ENCODE measurements at places on chromosomes 4 and X.

- DNase-seq: peak; percentile 85
Measured at GRCh38 chrX:76148753-76149152, 24.1 kb upstream of the PBDC1 start.

GRCh38 chrX:30938295-30938694 lies 49.2 kb upstream of the TAB3 start:
- no peak for DNase-seq

DNA sequence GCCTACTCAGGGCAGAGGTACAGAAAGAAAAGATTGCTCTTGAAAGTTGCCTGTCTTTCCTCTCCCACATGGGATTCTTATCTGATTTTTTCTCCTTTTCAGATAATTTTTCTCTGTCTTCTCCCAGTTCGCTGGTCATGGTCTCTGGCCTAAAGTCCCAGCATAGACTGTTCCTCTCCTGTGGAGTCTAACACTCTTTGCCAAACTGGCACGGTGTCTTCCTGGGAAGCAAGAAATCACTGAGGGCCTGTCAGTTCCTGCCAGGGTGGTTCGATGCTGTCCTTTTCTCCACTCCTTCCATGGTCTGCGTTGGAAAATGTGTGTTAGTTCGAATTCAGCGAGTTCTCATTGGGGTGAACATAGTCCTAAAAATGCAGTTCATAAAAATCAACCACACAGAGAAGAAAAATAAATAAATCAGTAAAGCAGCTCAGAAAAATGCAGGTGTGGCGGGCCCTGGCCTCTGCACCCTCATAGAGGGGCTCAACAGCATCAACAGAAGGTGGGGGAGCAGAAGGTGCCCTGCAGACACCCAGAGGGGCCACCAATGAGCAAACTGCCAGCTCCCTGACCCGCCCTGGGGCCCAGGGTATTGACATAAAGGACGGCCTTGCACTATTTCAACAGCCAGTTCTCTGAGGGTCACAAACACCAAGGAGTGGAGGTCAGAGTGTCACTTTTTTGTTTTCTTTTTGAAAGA lies 2.1 kb downstream of the RGN start:
- no peak for DNase-seq

DNA sequence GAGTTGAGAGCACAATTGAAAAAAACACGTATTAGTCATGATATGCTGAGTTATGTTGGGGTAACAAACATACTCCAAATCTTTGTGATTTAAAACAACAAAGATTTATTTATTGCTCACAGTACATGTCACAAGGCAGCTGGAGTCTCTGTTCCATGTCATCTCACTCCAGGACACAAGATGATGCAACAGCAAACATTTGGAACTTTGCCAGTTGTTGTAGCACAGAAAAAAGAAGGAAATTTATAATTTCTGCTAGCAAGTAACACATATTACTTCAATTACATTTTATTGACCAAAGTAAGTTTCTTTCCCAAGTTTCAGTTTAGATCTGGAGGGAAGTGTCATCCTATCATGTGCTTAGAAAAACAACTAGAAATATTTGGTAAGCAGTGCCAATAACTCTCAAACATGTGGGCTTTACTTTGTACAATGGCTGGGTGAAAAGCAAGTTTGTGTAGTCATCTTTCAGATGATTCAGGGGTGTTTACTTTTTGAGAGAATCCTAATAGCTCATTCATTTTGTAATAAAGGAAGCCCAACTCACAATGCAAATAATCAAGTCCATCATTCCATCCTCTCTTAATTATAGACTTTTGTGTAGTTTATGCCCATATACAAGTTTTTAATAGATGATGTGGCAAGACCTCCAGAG lies 452.3 kb downstream of the ZIC3 start:
- peak; percentile 0 for DNase-seq

DNA sequence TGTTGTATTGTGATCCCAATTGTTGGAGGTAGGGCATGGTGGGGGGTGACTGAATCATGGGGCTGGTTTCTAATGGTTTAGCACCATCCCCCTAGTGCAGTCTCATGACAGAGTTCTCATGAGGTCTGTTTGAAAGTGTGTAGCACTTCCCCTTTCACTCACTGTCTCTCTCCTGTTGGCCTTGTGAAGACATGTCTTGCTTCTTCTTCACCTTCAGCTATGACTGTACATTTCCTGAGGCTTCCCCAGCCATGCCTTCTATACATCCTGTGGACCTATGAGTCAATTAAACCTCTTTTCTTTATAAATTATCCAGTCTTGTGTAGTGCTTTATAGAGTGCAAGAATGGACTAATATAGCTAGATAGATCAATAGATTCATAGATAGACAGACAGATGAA lies 230.0 kb downstream of the MAGEE1 start:
- DNase-seq: no peak

GRCh38 chrX:139680356-139680755 lies 27.6 kb downstream of the MCF2 start:
- DNase-seq: no peak

GRCh38 chr4:169675825-169676224 lies 55.4 kb downstream of the CLCN3 start:
- no peak for DNase-seq

DNA sequence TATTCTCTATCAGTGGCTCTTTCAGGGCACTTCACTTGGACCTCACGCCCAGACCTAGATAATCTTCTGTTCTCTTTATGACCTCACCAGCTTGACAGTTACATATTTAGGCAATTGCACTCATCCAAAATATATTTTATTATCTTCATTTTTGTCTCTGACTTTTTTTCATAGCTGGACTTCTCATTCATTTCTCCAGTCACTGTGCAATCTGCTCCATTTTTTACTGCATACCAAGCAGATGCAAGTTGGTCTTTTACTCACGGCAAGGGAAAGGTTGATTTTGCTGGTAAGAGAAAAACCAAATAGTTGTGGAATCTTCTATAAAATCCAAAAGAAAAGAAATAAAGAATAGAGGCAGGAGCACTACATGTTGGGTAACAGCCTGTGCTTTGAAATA lies 31.7 kb downstream of the MAD2L1 start:
- DNase-seq: no peak

DNA sequence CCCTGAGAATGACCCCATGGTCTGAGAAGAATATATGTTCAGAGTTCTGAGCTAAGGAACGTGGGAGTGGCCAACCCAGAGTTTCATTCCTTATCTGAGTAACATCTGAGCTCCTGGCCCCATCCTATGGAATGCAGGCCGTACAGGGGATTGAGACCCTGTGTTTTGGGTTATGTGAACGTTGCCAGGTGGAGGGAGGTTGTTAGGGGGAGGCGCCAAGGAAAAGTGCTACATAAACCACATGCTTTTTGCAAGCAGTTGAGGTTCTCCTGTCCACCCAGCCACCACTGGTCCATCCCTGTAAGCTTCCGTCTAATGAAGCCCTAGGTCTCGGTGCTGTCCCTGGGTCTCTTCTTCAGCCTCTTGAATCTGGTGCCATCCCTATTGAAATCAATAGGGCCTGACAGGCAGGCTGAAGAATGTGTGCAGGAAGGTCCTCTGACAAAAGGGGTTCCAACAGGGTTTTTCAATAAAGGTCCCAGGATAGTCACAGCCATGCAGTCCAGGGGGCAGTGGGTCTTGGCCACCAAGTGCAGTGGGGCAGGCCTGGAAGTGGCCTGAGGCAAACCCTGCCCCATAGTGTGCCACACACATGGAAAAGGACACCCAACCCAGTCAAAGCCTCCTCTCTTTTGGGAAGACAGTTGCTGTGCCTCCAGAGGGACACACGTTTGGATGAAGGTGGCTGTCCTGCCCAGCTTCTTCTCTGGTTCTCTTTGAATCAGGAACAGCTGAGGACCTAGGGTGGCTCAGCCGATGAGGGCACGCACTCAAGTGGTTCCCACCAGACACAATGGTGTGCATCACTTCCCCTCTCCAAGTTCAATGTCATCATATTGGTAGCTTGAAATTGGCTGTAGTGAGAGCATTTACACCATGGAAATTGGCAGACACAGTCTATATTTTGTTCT lies 53.5 kb downstream of the HTRA3 start:
- DNase-seq: no peak

DNA sequence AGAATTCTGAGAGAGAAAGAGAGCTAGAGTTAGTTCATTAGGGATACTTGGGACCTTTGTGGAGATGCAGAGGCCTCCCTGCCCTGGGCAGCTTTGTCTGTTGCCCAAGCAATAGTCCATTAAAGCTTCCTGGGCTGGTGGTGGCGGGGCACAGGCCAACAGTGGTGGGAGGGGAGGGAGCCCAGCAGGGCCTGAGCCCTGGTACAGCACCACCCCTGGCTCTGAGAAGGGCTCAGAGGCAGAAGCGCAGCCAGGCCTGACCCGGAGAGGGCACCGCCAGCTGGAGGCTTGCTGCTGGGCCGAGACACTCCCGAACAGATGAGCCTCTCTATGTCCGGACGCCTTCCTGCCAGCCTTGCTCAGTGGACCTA lies 65.3 kb downstream of the EFNB1 start:
- DNase-seq: no peak

GRCh38 chrX:72208126-72208800 lies 26.7 kb downstream of the PIN4 start:
- no peak for DNase-seq

DNA sequence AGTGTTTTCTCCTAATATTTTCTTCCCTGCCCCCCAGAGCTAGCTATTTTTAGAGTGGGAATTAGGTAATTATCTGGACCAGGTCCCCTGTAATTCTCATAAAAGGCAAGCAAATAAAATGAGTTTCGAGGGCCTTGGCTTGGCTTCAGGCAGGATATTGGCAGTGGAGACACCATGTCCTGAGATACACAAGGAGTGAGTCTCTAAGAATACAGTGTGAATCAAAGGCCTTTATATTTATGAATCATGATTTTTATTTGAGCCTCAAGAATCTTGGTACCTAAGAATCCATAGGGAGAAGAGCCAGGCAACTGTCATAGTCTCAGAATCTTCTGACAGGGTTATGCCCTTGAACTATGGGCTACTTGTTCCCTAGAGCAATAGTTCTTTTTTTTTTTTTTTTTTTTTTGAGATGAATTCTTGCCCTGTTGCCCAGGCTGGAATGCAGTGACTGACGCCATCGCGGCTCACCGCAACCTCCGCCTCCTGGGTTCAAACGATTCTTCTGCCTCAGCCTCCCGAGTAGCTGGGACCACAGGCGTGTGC lies 205.4 kb downstream of the LDB2 start:
- DNase-seq: no peak

- DNase-seq: no peak
Measured at GRCh38 chrX:50114113-50114512, 86.7 kb downstream of the AKAP4 start.

DNA sequence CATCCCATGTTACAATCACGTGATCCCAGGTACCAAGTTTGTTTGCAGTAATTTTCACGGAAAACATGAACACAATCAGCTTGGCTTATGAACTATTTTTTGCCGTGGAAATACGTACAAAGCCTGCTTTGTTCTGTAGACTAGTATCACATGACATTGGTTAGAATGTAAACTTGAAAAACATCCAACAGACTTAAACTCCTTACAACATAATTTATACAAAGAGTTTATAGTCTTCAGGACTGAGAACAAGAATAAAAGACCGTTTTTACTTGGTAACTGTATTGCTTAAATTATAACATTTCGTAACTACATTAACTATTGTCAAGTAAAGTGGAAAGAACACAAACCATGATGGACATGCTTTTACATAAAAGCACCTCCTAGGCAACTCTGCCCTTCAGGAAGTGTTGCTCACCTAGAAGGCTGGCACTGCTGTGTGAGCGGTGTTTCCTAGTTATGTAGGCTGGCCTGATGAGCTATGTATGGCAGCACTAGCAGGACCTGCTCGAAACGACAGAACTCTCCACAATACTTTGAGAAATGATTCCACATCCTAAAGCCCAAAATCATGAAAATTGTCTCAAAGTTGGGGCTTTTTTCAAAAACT lies 41.8 kb upstream of the WDR1 start:
- no peak for DNase-seq

DNA sequence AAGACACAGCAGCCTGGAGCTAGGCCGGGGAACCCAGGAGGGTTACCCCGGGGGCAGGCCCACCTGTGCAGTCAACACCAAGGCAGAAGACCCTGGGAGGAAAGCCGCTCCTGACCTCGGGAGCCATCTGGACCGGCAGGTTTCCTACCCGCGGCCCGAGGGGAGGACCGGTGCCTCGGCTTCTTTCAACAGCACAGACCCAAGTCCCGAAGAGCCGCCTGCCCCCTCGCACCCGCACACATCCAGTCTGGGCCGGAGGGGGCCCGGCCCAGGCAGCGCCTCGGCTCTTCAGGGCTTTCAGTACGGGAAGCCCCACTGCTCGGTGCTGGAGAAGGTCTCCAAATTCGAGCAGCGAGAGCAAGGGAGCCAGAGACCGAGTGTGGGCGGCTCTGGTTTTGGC lies 157.8 kb downstream of the SOWAHB start:
- DNase-seq: no peak

DNA sequence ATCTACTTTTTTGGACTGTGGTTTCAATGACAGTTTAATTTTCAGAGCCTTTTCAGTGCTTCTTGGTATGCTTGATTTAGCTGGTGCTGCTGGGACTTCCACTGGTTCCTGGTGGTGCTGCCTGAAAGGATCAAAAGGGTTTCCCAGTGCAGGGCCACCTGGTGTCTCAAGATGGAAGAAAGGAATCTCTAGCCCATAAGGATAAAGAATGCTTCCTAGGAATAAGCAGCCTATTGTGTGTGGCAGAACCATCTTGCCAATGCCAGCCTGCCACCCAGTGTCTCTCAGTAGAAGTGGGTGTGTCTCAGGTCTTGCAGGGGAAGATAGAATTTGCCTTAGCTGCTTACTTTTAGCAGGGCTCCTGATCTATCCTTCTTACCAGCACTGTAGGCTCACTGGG lies 15.0 kb upstream of the RAI2 start:
- no peak for DNase-seq

DNA sequence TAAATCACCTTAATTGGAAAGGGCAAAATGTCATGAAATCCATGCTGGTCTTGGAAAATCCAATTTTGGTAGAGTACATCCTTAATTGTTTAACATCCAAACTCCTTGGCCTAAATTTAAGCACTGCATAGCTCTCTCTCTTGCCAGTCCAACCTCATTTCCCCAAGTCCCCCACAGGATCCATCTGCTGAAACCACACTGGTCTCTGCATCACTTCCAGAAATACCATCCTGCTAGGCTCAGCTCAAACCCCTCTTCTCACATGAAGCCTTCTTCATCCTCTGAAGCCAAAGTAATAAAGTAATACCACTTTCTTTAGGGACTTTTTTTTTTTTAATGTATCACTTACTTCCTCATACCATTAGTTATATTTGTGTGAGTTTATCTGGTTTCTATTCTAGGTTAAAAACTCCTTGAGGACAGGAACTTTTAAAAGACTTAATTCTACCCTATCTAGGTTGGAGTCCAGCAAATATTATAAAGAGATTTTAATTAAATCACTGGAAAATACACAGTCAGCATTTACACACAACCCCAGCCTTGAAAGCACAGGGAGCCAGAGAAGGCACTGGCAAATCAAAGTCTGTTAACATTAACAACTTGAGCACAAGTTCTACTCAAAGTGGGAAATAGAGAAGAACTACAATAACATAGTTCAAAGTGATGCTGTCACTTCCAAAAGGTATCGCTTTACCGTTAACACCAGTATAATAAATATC lies 16.7 kb upstream of the KLF3 start:
- no peak for DNase-seq

GRCh38 chr4:173807347-173807746 lies 277.3 kb upstream of the HAND2 start:
- no peak for DNase-seq

- no peak for DNase-seq
Measured at GRCh38 chr4:184755278-184755677, 21.4 kb upstream of the CENPU start.

- peak; percentile 50 for DNase-seq
Measured at GRCh38 chr4:168269896-168270295, 48.7 kb downstream of the DDX60 start.

Measured in hematopoietic multipotent progenitor cell treated with erythropoietin and hydrocortisone succinate and interleukin-3 and kit ligand, for 4 days (in vitro differentiated cells).